IMR-90 (cell line): ENCODE measurements at places on chromosomes 13 and 19. TPM values are rescaled to one million over a fixed set of nuclear protein-coding genes. Genes with fewer than 3 reads are reported as not detected.
A peak's percentile ranks its signal among the peaks of the same experiment; 100 is the strongest.

Gene NLRP9
- polyA plus RNA-seq, result not detected in 2 replicates

Gene TMEM161A
- polyA plus RNA-seq, result 34.8 and 45.9 TPM in 2 replicates

Gene ERCC2
- polyA plus RNA-seq, result 66.5 and 75.6 TPM in 2 replicates

Gene CLEC17A
- 0.05 TPM in 1 of 2 replicates, not detected in the other for polyA plus RNA-seq

Gene PSPN
- polyA plus RNA-seq, result 0.34 and 0.37 TPM in 2 replicates

Gene OR7C1
- not detected in 2 replicates for polyA plus RNA-seq

Gene PCDH17
- not detected in 2 replicates for polyA plus RNA-seq

Gene TNFAIP8L1
- polyA plus RNA-seq, result 6.0 TPM in 2 replicates

DNA sequence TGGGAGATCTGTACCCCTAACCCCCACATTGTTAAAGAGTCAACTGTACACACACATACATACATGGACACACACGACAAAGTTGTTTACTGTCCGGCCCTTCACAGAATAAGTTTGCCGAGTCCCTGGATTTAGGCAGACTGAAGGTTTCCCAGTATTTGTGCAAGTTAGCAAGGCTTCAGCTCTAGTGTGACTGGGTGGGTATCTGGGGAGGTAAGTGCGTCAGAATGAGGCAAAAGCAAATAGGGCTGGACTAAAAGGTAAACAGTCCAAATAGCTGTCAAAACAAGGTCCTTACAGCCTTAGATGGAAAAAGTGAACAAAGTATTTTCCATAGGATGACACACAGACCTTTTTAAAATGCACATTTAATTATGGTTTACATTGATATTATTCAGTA, 228.4 kb upstream of the UFM1 start:
- no peak for DNase-seq

DNA sequence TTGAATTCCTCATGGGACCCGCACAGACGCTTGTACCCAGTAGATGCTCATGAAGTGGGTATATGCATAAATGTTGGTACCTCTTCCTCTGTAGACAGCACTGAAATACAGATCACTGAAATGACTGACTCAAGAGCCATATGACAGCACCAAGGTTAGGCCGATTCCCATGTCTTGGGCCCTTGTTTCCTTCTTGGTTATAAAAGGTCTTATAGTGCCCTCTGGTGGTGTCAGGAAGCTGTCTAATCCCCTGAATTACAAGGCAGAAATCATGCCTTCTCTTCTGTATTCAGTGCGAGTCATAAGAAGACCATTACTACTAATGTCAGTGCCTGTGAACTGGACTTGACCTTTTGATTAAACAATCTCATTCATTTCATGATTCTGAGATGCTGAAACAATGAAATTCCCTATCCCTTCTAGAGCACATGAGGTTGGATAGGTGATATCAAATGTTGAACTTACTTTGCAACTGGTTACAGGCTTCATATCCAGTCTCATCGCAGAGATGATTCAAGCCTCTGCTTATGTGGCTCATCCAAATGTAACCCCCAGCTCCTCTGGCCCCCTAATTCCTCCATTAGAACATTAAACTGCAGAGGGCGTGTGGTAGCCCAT, 59.7 kb downstream of the SPATA13 start:
- DNase-seq, result peak; percentile 88

DNA sequence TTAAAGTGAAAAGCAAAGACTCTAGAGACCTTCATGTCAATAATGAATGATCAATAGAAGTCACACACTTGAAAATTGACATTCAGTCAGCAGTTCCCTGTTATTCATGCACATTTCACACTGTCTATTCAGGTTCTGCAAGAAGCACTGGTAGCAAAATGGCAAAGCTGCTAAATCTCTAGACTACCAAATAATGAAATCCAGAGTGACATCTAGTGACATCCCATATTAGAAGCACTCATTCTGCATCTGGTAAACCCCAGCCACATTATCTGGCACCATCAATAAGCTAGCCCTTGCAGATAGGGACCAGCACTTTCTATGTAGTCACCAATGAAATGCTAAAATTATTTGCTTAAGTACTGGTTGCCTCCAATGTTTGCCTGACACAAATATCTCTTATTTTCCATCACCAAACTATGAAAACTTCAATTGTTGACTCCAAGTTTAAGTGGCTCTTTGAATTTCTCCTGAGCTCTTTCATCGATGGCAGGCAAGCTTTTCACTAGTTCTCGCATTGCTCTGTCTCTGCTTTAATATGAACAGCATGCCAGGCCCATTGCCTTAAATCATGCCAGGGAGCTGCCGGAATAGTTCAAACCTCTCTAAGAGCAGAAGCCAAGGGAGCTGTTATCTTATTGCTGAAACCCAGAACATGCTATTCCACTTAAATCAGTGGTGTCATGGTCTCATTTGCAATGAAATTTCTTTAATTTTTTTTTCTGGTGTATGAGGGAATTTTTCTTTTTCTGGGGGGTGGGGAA, 409.9 kb downstream of the MZT1 start:
- no peak for DNase-seq

- DNase-seq, result no peak
Observed at GRCh38 chr13:40130871-40131636, 475.6 kb downstream of the COG6 start.

DNA sequence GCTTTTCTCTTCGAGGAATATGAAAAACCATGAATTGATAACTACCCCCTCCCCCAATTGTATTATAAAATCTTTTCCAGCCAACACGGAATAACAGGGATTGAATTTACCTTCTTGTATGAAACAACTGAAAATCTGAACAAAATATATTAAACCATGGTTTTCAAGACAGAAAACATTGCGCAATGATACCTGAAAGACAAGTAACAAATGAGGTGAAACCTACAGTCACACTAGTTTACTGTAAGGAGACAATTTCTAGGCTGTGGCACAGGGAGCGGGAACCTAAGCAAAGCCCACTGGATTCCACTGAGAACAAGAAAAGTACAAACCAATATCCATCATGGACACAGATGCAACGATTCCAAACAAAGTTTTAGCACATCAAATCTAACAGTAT, 53.4 kb downstream of the ZNF283 start:
- DNase-seq, result no peak

DNA sequence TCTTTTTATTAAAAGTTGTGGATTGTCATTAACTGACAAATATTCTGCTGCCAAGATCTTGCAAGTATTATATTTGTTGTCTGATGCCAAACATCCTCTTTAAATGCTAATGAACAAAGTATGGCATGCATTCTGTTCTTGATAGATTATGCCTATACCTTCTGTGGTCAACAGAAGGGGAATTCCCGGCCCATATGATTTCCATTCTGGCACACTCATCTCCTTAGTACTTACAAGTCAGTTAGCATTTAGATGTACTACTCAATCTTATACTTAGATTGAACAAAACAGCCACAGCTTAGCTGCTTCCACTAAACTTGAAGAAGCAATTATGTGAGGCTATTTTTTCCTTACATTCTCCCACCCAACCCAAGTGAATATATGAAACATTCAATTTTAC, 246.1 kb upstream of the DACH1 start:
- no peak for DNase-seq

- no peak for DNase-seq
Observed at GRCh38 chr13:83953916-83954315, 71.6 kb upstream of the SLITRK1 start.

DNA sequence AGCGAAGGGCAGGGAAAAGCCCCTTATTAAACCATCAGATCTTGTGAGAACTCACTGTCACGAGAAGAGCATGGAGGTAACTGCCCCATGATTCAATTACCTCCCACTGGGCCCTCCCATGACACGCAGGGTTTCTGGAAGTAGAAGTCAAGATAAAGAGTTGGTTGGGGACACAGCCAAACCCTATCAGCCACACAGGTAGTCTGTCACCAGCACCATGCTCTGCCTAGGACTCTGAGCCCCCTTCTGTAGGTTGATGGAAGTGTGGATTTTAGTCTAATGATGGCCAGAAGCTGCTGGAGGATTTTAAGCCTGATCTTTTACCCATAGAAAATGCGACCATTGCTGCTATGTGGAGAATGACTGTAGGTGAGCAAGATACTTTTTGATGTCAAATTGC, 60.8 kb downstream of the ARHGEF7 start:
- DNase-seq, result no peak

- DNase-seq, result peak; percentile 40
Observed at GRCh38 chr13:114064450-114065140, 67.8 kb downstream of the RASA3 start.

DNA sequence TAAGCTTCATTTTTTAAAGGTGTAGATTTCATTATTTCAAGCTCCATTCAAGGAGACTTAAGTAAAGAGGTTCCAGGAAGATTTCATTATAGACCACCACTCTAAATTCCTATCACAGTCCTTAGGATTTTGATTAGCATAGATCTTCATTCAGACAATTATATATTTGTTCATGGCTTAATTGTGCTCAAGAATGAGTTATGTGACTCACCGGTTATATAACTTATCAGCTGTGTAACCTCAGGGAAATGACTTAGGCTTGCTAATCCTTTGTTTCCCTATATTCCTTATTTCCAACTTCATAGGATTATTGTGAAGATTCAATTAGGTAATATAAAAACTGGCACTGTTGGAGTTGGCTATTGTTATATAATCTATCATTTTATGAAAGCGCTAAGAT, 632.8 kb upstream of the SPRY2 start:
- no peak for DNase-seq

GRCh38 chr13:111158136-111158805, 43.2 kb downstream of the ARHGEF7 start:
- DNase-seq, result no peak
